ENCODE measurements at places on chromosomes 7 and 10.

DNA sequence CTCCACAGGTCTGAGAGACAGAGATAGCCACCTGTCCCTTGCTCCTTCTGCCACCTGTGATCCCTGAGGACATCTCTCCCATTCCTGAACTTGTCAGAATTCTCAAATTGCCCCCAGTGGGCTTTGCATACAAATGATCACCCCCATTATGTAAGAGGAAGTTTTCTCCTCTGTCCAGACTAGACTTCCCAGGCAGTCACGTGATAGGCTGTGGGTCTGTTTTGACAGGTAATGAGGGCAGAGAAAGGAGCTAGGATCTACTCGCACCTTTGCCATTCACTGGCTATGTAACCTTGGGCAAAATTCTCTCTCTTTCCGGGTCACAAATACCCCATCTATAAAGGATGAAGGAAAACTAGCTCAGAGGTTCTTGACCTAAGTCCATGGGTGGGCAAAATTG is 21.4 kb upstream of the TM9SF3 start:
- DNase-seq: no peak

GRCh38 chr7:71266912-71267311 is 135.0 kb downstream of the GALNT17 start:
- no peak for DNase-seq

GRCh38 chr7:4077980-4078379 is 604.1 kb upstream of the FOXK1 start:
- DNase-seq: no peak

GRCh38 chr7:158564663-158565035 is 23.0 kb downstream of the PTPRN2 start:
- DNase-seq: no peak

- DNase-seq: no peak
These were observed 702.5 kb upstream of the LRRN3 start for GRCh38 chr7:110388457-110388856.

- DNase-seq: no peak
These were observed 306.4 kb upstream of the ZNF32 start for GRCh38 chr10:43955002-43955596.

GRCh38 chr10:132928261-132928660 is 14.1 kb downstream of the CFAP46 start:
- DNase-seq: no peak

GRCh38 chr7:21169667-21170580 is 258.0 kb upstream of the SP4 start:
- DNase-seq: no peak

DNA sequence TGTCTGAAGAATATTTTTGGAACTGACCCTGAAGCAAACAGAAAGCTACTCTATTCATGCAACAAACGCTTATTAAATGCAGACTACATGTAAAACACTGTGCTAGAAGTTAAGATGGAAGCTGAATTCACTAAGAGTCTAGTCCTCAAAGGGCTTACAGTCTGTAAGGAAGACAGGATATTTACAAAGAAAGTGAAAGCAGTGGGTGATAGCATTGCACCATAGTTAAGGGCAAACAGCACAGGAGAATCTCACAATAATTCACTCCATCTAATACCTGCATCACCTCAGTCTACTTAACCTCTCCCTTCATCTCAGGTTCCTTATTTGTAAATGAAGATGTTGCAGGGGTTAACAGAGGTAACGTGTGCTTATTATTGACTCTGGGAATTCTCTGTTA is 360.0 kb upstream of the AOAH start:
- no peak for DNase-seq

GRCh38 chr7:27180431-27181420 is 4.3 kb downstream of the HOXA11 start:
- no peak for DNase-seq

- DNase-seq: no peak
These were observed 45.6 kb downstream of the ELFN1 start for GRCh38 chr7:1715671-1716074.

- no peak for DNase-seq
These were observed 13.1 kb downstream of the TECPR1 start for GRCh38 chr7:98238976-98239375.

DNA sequence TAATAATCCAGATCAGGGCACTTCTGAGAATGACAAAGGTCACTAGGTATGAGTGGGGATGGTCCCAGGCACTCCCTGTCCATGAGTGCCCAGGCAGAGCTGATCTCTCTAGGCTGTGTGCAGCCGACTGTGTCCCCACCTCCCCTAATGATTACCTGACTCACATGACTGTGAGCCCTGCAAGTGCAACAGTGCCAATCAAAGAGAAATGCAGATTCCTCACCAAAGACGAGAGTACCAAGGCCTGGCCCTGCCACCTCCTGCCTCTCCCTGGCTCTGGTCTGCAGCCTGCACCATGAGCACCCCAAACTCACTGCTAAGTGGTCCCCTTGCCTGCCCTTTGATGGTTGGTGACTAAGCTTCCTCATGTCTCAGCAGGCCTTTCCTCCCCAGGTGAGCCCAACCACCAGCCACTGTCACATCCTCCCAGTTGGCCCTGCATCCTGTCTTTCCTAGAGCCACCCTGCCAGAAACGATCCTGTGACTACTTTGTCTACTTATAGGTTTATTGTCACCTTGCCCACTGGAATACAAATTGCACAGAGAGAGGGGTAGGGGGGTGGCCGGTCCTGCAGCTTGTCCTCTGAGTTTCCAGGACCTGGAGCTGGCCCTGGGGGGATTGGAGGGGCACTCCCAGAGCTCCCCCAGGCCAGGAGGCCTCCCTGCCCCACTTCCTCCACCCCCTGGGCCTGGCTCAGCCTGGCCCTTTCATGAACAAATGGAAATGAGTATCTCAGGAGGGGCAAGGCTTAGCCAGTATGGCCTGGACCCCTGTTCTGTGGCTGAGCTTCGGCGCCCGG is 22.4 kb upstream of the GDF10 start:
- DNase-seq: peak; percentile 10

DNA sequence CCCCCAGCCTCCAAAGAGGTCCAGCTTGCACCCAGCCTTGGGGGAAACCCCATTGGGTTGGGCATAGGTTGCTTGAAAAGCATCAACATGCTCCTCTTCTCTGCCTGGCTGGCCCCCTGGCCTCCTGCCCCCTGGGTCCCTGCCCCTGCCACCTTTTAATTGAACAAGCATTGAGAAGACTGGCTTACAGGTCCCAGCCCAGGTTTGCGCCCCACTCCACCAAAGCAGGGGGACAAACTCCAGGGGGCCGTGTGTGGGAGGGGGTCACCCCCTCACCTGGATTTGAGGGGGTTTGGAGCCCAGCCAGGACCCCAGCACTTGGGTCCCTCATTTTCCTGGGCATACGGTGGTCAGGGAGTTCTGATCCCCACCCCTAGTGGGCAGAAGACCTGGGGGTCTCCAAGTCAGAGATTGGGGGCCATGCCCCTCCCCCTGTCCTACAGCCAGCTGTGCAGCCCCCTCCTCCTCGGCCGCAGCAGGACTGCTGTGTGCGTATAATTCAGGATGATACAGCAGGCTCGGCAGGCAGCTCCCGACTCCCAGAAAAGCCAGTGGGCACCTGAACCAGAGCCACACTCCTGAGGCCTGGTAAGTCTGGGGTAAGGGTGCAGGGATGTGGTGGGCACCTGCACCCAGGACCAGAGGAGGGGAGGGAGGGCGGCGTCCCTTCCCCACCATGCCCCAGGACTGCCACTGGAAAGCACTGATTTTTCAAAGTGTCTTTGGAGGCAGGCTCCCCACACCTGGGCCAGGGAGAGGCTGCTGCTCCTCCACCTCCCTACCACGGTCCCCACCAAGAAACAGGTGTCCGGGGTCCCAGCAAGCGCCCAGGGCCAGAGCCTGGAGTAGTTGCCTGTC is 1.7 kb downstream of the ELFN1 start:
- no peak for DNase-seq

DNA sequence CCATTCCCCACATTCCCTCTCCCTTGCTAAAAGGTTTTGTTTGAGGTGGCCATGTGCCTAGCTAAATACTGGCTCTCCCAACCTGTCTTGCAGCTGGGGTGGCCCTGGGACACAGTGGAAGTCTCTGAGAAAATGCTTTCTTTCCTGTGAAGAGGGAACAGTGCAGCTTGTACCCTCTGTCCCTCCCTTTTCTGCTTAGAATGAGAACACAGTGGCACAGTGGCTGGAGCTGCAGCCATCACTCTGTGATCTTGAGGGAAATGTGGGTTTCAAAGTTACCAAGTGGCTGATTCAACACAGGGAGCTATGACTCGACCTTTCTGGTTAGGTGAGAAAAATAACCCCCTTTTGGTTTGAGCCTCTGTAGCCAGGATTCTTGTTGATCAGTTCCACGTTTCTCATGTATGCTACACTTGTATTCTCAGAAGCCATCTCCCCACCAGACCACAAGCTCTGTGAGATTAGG is 62.7 kb upstream of the CARD11 start:
- no peak for DNase-seq

DNA sequence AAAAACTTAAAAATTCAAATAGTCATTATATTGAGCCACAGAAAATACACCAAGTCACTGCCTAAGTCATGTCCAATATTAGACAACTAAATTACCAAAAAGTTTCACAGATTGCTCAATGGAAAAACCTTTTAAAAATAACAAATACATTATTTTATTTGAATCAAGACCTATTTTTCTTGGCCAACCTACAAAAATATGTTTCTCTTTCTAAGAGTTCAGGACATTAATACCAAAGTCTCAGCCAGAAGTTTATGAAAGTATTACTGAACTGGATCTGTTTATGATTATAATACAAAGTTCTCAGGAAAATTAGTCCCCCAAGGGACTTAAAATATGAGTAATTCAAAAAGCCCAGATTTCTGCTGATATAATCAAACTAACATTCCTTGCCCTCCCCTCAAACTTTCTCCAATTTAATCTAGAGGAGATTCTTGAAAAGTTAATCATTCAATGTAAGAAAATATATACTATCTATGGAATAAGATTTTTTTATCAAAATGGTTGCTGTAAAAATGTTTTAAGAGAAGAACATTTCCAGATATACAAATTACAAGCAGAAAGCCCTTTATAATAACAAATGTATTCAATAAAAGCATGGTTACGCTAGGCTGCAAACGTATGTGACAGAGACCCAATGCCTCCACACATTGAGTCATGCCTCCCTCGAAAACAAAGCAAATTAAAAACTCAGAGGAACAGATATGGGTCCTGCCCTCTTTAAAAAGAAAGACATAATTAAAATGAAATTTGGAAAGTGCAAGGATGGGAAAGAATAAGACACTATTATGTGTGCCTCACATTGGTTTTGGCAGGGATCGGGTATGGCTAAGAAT is 381.6 kb downstream of the PARD3 start:
- no peak for DNase-seq

DNA sequence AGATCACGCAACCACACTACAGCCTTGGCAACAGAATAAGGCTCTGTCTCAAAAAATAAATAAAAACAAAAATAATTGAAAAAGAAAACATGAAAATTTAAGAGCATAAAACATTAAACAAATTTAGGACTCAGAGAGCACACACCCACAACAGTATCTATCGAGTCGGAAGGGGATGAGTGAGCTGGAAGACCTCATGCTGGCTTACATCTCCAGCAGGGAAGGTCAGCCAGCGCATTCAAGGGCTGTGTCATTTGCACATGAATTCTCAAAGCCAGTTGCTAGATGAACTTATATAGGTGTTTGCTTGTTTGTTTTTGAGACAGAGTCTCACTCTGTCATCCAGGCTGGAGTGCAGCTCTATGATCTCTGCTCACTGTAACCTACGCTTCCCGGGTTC is 50.3 kb downstream of the SRRM3 start:
- DNase-seq: no peak

GRCh38 chr10:80694930-80695329 is 157.2 kb downstream of the SH2D4B start:
- DNase-seq: no peak

GRCh38 chr7:43763183-43763582 is 4.7 kb downstream of the BLVRA start:
- DNase-seq: no peak

DNA sequence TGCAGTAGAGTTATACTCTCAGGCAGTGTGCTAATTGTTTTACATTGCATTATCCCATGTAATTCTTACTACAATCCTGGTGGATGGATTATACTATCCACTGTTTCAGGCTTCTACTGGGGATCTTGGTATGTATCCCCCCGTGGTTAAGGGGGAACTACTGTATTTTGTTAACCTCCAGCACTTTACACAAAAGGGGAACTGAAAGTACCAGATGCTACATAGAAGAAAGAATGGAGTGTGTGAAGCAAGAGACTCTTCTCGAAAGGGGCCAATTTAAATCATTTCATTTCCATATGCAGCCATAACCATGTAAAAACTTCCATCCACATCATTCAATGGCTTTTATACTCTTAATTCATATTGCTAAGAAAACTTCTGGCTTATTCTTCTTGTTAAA is 69.4 kb downstream of the C1GALT1 start:
- DNase-seq: no peak

- peak; percentile 78 for DNase-seq
These were observed 98.0 kb upstream of the ZNF722 start for GRCh38 chr7:63900394-63901203.

GRCh38 chr7:79185605-79186004 is 267.9 kb downstream of the MAGI2 start:
- DNase-seq: no peak

DNA sequence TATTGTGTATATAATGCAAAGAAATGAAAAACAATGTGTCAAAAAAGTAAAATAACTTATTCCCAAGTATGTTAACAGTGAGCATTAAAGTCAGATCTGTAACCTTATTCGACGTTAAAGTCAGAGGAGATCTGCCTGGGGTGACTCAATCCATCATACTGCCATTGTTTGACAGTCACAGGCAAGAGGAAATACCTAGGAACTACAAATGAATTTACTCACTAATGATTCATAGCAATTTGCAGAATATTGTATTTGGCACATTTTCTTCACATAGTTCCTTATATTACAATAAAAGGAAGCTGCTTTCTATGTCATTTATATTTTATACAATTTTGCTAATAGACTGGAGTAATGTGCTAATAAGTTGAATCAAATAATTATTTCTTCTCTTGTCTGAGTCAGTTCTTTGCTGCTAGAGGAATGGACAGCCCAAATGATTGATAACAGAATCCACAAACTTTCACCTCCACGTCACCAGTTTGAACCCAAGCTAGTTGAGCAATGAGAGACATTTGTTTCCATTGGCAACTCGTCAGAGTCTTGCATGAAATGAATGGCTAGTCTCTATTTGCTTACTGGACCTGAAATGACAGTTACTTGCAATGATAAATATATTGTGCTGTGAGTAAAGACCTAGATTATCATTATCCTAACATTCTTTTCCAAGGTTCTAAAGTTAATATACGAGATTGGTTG is 48.5 kb upstream of the TMEM106B start:
- no peak for DNase-seq

GRCh38 chr10:102397222-102398171 is 2.0 kb downstream of the NFKB2 start:
- no peak for DNase-seq

GRCh38 chr7:11706666-11707605 is 125.1 kb downstream of the THSD7A start:
- no peak for DNase-seq

- DNase-seq: no peak
These were observed 652 bp downstream of the ATOH7 start for GRCh38 chr10:68231106-68231816.

DNA sequence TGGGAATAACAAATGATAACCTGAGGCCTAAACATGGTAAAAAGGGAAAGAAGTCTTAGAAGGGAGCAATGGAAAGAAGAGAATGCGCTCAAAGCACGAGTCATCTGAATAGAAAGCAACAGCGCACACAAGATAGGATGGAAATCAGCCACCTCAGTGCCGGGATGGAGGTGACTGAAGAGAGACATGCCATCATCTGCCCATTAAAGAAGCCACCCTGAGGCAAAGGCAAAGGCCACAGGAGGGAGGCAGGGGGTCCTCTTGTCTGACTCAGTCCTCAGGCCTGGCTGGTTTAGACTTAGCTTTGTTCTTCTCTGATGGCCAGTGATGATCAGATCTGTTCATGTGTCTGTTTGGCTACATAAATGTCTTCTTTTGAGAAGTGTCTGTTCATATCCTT is 180.6 kb downstream of the CHCHD3 start:
- no peak for DNase-seq

Data from activated CD4-positive, CD25-positive, alpha-beta regulatory T cell (primary cell).